Hepatocyte (in vitro differentiated cells): ENCODE measurements at places on chromosomes 4 and X.

- DNase-seq: no peak
Observed at GRCh38 chr4:150004481-150004880, 73.8 kb upstream of the DCLK2 start.

DNA sequence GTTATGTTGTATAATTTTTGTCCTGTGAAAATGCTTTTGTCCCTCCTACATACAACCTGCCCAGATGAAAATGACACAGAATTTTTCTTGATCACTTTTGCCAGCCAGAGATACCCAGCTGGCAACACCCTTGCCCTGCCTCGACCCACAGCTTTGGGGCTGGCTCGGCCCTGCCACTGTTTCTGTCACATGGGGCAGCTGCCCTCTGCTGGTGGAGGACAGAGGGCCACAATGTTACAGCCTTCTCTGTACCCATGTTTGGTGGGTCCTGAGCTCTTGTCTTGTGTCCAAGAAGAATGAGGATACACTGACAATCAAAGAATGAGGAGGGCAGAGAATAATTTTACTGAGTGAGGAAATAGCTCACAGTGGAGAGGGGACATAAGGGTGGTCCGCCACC is 31.1 kb downstream of the BMP15 start:
- peak; percentile 5 for DNase-seq

DNA sequence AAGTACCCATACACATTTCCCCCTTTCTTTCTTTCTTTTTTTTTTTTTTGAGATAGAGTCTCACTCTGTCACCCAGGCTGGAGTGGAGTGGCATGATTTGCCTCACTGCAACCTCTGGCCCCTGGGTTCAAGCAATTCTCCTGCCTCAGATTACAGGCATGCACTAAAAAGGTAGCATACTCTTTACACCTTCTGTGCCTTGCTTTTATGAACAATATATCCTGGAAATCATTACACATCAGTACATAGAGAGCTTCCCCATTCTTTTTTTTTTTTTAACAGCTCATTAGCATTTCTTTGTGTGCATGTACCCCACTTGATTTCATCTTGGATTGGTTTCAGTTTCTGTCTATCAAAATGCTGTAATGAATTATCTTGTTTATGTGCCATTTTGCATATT is 18.6 kb upstream of the HSD17B10 start:
- no peak for DNase-seq

DNA sequence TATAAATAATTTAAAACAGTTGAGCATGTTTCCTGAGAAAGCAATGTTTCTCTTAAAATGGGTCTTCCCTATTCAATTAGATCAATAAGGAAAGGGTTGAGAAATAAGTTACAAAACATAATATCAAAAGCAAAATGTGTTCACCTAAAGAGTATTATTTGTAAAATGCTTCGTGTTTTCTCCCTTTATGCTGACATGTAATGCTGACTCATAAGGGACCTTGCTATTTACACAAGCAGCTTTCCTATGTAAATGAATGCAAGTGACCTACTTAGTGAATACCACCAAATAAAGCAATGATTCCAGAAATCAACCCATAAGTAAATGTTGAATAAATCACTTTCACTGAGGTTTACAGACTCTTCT is 91.5 kb downstream of the ELOVL6 start:
- peak; percentile 40 for DNase-seq

- DNase-seq: no peak
Observed at GRCh38 chr4:92599044-92599443, 295.3 kb downstream of the GRID2 start.

DNA sequence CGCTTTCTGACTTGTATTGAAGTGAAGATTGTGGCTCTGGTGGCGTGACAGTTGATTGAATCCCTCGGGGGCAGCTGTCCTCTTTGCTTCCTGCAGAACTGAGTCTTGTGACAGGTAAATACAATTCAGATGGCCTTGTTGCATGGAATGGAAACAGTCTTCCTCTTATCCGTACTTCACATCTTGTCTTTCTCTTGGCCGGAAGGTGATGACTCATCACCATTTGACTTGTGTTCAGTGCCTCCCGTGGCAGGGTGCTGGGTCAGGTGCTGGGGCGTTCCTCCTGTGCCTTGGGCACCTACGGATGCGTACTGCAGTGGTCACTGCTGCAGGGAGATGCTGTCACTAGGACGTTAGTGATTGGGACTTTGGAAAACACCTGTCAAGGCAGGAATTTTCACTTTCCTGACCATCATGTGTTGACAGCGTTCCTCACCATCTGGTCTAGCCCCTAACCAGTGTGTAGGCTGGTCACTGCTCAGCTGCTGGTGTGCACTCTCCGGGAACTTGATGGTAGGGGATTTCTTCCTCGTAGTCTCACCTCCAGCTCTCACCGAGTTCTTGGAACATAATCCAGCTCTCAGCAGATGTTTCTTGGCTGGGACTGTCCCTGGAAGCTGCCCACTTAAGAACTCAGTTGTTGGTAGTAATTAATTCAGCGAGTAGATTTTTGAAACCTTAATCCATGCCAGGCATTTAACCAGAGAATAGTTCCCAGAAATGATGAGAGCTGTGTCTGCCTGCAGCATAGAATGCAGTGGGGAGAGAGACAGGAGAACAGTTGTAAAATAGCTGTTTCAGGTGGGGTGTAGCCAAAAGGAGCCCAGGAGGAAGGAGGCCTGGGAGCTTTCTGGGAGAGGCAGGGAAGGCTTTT is 7.2 kb downstream of the TBC1D14 start:
- peak; percentile 79 for DNase-seq

DNA sequence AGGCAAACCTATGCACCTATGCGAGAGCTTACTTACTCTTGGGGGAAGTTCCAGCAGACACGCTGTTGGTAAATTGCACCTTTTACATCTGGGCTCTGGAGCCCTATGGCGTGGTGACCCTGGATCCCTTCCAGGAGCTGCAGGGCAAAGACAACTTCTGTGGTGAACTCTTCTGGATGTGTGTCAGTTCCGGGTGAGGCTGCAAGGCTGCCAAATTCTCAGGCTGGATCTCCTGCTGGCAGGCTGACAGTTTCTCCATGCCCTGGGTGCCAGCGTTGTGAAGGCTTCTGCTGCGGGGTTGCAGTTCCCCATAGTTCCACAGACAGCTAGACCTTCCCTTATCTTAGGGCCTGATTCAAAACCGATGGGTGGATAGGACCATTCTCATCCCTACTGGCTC is 37.9 kb downstream of the RAP2C start:
- DNase-seq: no peak

DNA sequence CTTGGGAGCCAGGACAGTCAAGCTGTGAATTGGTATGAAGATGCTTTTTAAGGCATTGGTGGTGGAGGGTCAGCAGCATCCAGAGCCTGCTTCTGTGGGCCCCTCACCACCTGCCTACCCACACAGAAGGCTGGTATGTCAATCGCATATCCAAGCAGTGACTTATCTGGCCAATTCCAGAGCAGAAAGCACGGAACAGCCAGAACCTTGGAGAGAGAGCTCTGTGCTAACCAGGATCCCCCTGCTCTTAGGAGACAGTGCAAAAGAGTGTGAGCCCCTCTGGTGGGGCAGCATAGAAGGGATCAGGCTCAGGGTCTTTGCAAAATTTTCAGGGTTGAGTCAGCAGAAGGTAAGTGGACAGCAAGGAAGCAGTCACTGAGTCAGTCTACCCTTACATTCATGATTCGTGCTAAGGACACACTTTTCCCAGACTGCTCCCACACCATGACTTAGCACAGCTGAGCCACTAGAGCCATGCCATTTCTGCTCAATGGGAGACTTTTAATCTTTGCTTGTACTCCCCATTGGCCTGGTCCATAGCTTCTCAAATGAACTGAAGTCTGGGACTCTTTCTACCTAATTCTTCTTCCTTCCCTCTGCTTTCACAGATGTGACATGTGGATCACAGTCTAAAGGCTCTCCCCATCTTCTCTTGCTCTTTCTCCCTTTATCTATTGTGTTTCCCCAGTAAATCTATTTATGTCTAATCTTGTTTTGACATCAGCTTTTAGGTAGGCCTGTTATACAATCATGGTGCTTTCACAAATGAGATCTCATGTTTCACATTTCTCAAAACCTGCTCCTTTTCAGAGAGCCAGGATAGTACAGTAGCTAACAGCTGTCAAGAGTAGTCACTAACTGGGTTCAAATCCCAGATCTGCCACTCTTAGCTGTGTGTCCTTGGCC is 20.0 kb downstream of the MORF4L2 start:
- DNase-seq: no peak

DNA sequence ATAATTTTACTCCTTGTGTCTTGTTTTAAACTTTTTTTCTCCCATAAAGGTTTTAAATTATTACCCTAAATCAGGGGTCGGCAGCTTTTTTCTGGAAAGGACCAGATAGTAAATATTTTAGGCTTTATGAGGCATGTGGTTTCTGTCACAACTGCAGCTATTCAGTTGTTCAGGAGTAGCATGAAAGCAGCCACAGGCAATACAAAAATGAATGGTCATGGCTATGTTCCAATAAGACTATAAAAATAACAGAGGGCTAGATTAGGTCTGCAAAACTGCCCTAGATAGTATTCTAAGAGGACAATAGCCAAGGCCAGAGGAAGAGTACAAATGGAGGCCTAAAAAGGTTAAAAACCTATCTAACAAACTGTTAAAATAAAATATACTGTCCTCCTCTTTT is 24.6 kb downstream of the HERC5 start:
- DNase-seq: no peak

DNA sequence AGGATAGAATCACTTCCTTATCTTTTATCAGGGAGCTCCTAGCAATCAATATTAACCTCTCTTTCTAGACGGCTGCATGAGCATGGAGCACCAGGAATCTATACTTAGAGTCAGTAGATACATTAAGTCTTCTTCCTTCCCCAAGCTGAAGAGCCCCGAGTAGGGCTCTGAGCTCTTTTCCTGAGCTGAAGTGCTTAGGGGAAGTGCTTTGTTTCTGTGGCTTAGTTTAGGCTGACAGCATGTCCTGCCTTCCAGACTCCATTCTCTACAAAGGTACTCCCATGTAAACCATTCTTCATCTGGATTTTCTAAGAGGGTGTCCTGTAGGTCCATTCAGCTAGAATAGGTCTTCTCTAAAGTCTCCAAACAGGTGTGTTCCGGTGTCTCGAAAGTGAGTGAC is 127.5 kb upstream of the AFF2 start:
- no peak for DNase-seq

DNA sequence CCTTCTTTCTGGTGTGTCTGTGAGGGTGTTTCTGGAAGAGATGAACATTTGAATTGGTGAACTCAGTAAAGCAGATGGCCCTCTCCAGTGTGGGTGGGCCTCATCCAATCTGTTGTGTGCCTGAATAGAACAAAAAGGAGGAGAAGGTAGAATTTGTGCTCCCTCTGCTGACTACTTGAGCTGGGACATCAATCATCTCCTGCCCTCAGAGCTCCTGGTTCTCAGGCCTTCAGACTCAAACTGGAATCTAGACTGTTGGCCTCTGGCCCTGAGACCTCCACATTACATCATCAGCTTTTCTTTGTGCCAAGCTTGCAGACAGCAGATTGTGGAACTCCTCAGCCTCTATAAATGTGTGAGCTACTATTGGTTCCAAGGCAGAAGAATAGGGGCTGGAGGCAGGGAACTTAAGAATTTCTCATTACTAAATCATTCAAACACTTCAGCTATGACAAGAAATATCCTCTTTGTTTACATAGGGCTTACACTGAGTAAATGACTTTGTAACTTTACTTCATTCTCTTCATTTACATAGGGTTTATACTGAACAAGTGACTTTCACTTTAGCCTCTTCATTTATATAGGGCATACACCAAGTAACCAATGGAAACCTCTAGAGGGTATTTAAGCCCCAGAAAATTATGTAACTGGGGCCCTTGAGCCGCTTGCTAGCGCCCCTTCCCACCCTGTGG is 86.9 kb upstream of the NWD2 start:
- peak; percentile 43 for DNase-seq

- no peak for DNase-seq
Observed at GRCh38 chr4:143273160-143273917, 63.3 kb upstream of the GAB1 start.

DNA sequence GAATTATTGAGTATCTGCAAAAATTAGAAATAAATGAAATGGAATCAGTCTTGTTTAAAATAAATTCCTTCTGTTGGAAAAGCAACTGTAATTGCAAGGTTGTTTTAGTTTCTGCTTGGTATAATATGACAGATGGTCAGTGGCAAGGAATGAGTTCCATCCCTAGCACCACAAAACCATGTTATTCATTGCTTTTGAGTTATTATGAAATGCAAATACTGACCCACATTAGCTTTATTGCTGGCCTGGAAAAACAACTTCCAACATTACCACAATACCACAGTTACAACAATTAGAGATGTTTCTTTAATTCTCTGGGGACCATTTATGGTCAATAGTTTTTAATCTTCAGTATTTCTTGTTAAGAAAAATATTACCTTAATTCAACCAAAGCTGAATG is 194.4 kb downstream of the TMA16 start:
- DNase-seq: no peak

DNA sequence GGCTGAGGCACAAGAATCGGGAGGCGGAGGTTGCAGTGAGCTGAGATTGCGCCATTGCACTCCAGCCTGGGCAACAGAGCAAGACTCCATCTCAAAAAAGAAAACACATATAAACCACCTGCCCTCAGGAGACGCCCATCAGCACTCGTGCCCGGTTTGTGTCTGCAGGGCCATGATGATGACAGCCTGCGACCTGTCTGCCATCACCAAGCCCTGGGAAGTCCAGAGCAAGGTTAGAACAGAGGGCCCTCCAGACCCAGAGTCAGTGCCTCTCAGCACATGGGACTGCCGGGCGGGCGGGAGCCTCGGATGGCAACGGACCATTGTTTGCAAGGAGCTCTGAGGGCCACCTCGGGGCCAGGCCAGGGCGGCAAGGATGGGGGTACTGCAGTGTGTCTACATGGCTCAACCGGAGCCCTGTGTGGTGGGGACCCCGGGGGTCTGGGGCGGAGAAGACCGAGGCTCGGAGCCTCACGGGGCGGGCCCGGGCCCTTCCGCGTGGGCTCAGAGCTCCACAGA is 9.3 kb downstream of the ATP5ME start:
- DNase-seq: no peak

GRCh38 chr4:184769141-184769765 is 35.4 kb upstream of the CENPU start:
- no peak for DNase-seq

DNA sequence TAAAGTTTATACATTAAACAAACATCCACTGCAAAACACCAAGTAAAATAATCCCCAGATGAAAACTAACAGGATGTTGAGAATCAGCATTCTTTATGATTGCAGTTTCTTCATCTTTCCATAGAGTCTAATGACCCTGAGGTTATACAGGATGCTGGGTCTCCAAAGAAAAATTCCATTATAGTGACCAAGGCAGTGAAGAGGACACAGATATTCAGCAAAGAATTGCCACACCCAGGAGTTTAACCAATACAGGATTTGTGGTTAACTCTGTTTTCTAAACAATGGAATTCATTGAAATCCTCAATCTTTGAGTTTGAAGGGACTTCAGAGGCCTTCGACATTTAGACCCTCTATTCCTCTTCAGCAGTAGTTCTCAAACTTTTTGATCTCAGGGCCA is 76.2 kb upstream of the ESX1 start:
- no peak for DNase-seq

- DNase-seq: no peak
Observed at GRCh38 chr4:39834269-39834668, 136.3 kb downstream of the UBE2K start.

DNA sequence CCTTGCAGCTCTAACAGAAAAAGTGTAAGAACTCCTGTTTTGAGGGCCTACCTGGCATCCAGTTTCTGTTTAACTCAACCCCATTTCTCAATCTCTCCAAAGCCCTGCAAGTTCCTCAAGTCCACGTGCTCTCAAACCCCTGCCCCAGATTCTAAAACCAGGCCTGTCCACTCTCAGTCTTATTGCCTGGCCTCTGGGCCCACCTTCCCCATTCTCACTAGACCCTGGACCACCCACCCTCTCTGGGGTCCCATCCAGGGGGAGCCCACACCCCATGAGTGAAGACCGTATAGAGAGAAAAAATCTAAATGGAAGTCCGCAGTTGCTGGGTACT is 58.3 kb downstream of the TLR10 start:
- DNase-seq: no peak
